ENCODE measurements at places on chromosomes 11 and 22.

- DNase-seq: peak; percentile 95
Measured at GRCh38 chr11:64241241-64241490, 271 bp downstream of the FKBP2 start.

GRCh38 chr11:8477680-8478079 lies 116.3 kb downstream of the STK33 start:
- no peak for DNase-seq

- no peak for DNase-seq
Measured at GRCh38 chr22:29202212-29203192, 3.2 kb upstream of the EMID1 start.

DNA sequence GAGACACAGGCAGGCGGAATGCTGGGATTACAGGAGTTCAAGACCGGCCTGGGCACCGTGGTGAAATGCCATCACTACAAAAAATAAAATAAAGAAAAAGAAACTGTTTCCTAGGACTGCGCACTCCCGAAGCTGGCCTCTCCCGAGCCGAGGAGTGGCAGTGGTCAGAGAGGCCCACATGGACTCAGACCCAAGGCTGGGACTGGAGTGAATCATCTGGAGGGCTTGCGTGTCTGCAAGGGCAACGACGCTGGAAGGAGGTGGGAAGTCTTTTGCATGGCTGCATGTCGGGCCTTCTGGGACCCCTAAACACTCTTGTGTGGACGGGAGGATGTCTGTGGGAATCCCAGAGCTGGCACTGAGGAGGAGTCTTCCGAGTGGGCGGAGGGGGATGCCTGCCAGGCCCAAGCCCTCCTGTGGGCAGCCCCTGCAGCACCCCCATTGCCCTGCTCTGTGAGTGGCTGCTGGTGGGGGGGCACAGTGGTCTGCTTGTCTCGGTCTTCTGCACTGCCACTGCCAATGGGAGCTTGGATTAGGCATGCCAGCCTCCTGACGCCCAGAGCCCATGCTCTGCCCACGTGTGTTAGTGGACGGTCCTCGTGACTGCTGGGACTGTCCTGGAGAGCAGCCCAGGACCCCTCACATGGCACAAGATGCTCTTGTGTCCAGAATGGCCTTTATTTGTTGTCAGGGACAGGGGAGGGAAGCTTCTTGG lies 1.8 kb upstream of the AP2A2 start:
- no peak for DNase-seq

All from SW 1271 (cell line).